Hair follicle dermal papilla cell (primary cell): ENCODE measurements at places on chromosomes 7 and 10. TPM values are rescaled to one million over a fixed set of nuclear protein-coding genes. Genes with fewer than 3 reads are reported as not detected.

The WEE2 gene
- total RNA-seq = under 0.01 TPM in 1 of 2 replicates, not detected in the other

The HHEX gene
- total RNA-seq = 0.73 and 1.3 TPM in 2 replicates

The SMO gene
- 11.7 and 17.7 TPM in 2 replicates for total RNA-seq

The RADIL gene
- total RNA-seq = 0.81 and 2.3 TPM in 2 replicates

The PTPRN2 gene
- 0.24 and 0.32 TPM in 2 replicates for total RNA-seq

The BEND7 gene
- 4.5 and 4.9 TPM in 2 replicates for total RNA-seq

The FAM13C gene
- 0.49 and 1.6 TPM in 2 replicates for total RNA-seq

The AGBL3 gene
- 0.73 and 1.3 TPM in 2 replicates for total RNA-seq

The SUGCT gene
- 10.0 and 14.1 TPM in 2 replicates for total RNA-seq

The KAZALD1 gene
- 9.1 and 9.7 TPM in 2 replicates for total RNA-seq

The CPA2 gene
- total RNA-seq = not detected in 2 replicates

The HABP2 gene
- under 0.01 TPM in 1 of 2 replicates, not detected in the other for total RNA-seq

The TMEM140 gene
- total RNA-seq = 3.1 and 4.7 TPM in 2 replicates

The ANXA8 gene
- 0.97 and 1.1 TPM in 2 replicates for total RNA-seq
